ENCODE measurements at places on chromosomes 7 and 10. TPM values are rescaled to one million over a fixed set of nuclear protein-coding genes. Genes with fewer than 3 reads are reported as not detected.

NCF1 gene
- 2.4 TPM for total RNA-seq

DNA sequence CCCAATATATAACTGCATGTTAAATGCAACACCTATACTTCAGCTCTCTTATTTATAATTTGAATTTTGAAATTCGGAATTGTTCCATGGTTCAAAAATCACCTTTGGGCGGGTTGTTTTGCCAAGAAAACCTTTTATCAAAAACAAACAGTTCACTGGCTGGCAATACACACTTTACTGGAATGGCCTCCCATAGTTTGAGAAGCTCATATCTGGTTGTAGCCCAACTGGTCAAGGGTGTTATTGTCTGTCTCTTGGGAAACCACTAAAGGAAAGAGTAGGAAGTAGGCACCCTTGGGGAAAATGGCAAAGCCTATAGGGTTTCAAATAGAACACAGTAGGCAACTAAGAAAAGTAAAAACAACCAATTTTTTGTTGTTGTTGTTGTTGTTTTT lies 117.9 kb downstream of the HIPK2 start:
- H3K4me3 ChIP-seq: no peak overlapping the region
- H3K36me3 ChIP-seq: no peaks in the 10 kb centered on the region
- H3K4me1 ChIP-seq: peaks cover 26% of the 10 kb centered on the region

GDF10 gene
- total RNA-seq: 1.5 TPM

DNA sequence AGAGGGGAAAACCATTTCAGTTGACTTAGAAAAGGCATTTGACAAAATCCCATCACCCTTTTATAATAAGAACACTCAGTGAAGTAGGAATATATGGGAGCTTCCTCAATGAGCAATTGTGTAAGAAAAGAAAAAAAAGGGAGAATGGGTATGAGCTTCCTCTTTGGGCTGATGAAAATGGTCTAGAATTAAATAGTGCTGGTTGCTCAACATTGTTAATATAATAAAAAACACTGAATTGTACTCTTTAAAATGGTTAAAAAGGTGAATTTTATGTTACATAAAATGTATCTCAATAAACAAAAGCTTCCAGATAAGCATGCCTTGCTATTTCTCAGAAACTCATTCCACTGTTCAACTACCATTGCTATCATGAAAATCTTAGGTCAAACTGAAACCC lies 40.6 kb downstream of the LRRC17 start:
- no peak overlapping the region for H3K27ac ChIP-seq
- DNase-seq: no peak
- H3K4me3 ChIP-seq: no peak overlapping the region
- H3K4me1 ChIP-seq: no peaks in the 10 kb centered on the region
- peaks cover 7% of the 10 kb centered on the region for H3K36me3 ChIP-seq

DNA sequence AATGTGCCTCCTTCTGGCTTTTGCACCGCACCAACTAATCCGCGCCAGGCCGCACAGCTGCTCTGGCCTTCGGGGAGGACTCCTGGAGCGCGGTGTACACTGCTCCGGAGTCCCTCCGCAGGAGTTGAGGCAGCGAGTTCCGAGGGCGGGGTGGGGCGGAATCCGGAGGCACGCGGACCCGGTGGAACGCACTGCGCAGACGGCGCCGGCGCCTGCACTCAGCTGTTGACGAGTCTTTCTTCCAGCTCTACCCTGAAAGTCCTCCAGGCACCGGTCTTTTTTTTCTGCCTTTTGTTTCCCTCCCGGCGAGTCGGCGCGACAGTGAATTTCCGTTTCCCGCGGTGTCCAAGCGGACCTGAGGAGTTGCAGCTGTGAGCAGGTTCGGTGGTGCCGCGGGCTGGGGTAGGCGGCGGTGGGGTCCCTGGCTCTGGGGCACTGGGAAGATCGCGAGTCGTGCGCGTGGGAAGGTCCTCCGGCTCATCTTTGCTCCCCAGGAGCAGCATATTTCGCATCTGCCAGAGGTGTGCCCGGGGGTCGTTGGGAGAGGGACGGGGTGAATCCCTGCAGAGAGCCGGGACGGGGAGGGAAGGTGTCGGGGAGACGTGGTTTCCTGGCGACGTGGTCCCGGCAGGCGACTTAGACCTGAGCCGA lies 44.1 kb downstream of the SFTPD start:
- no peak overlapping the region for H3K27ac ChIP-seq
- H3K36me3 ChIP-seq: no peaks in the 10 kb centered on the region
- H3K4me1 ChIP-seq: peaks cover 13% of the 10 kb centered on the region
- peak; percentile 61 for DNase-seq
- H3K27me3 ChIP-seq: peaks cover 49% of the 10 kb centered on the region

SPAM1 gene
- total RNA-seq: not detected

- H3K27ac ChIP-seq: no peak overlapping the region
- H3K4me1 ChIP-seq: no peaks in the 10 kb centered on the region
- H3K27me3 ChIP-seq: peaks cover 5% of the 10 kb centered on the region
- H3K36me3 ChIP-seq: no peaks in the 10 kb centered on the region
- DNase-seq: no peak
These were observed 63.2 kb upstream of the AMPH start for GRCh38 chr7:38694326-38694725.

DNA sequence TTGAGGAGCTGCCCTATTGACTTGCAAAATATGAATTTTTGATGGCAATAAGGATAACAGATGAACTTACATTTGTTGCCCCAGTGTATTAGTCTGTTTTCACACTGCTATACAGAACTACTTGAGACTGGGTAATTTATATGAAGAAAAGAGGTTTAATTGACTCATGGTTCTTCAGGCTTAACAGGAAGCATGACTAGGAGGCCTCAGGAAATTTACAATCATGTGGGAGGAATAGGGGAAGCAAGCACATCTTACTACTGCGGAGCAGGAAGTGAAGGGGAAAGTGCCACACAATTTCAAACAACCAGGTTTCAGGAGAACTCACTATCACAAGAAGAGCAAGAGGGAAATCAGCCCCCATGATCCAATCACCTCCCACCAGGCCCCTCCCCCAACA lies 57.9 kb downstream of the ZNF22 start:
- H3K4me1 ChIP-seq: peaks cover 4% of the 10 kb centered on the region
- no peak for DNase-seq
- no peak overlapping the region for H3K27ac ChIP-seq
- H3K4me3 ChIP-seq: no peak overlapping the region
- H3K36me3 ChIP-seq: no peaks in the 10 kb centered on the region

GRCh38 chr7:25481891-25482290 lies 253.6 kb upstream of the NPVF start:
- H3K4me3 ChIP-seq: no peak overlapping the region
- no peak overlapping the region for H3K27ac ChIP-seq
- no peaks in the 10 kb centered on the region for H3K36me3 ChIP-seq
- no peaks in the 10 kb centered on the region for H3K4me1 ChIP-seq

CRYGN gene
- total RNA-seq: 0.16 TPM

DNA sequence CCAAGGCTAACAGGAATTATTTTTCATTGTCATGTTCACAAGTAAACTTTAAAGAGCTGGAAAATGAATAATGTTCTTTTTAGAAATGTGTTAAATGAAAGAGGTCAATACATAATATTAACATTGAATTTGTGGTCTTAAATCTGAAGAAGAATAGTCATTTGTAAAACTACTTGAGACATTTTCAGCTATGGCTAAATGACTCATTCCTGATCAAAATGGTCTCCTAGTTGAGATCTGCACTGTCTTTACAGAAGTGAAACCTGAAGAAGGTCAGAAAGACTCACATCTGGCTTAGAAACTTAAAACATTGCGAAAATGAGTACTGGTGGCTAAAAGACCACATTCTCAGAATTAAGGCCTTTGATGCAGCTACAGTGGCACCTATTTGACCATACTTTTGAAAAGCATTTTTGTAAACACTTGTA lies 5.9 kb downstream of the PIK3CG start:
- H3K27ac ChIP-seq: peak overlapping the region; percentile 76
- no peaks in the 10 kb centered on the region for H3K27me3 ChIP-seq
- no peak for DNase-seq
- H3K4me1 ChIP-seq: peaks cover 74% of the 10 kb centered on the region
- peak overlapping the region; percentile 48 for H3K4me3 ChIP-seq

DNA sequence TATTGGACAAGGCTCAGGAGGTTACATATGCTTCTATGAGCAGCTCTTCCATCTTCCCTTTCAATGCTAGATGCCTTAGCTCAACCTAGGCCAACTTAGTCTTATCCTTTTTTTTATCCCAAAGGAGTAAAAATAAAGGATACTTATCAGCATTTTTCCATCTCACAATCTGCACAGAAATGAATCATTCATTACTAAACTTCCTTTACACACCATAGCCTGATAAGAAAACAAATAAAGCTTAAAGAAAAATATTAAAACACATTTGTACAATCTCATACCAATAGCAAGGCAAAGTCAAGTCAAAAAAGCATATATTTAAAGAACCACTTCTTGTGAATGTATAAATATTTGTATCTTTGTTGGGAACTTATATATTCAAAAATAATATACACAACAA lies 407.4 kb downstream of the GRM8 start:
- DNase-seq: no peak
- no peak overlapping the region for H3K27ac ChIP-seq
- H3K4me1 ChIP-seq: no peaks in the 10 kb centered on the region

PLAU gene
- 0.41 TPM for total RNA-seq

- peaks cover 8% of the 10 kb centered on the region for H3K36me3 ChIP-seq
- no peaks in the 10 kb centered on the region for H3K27me3 ChIP-seq
- peaks cover 8% of the 10 kb centered on the region for H3K4me1 ChIP-seq
- DNase-seq: no peak
These were observed 59.8 kb downstream of the DNAJC1 start for GRCh38 chr10:21943633-21944265.

CLRN3 gene
- total RNA-seq: not detected

GRCh38 chr10:33293076-33293475 lies 41.4 kb downstream of the NRP1 start:
- H3K36me3 ChIP-seq: no peaks in the 10 kb centered on the region
- H3K4me1 ChIP-seq: no peaks in the 10 kb centered on the region
- no peak for DNase-seq
- peaks cover 8% of the 10 kb centered on the region for H3K27me3 ChIP-seq
- no peak overlapping the region for H3K4me3 ChIP-seq

DNA sequence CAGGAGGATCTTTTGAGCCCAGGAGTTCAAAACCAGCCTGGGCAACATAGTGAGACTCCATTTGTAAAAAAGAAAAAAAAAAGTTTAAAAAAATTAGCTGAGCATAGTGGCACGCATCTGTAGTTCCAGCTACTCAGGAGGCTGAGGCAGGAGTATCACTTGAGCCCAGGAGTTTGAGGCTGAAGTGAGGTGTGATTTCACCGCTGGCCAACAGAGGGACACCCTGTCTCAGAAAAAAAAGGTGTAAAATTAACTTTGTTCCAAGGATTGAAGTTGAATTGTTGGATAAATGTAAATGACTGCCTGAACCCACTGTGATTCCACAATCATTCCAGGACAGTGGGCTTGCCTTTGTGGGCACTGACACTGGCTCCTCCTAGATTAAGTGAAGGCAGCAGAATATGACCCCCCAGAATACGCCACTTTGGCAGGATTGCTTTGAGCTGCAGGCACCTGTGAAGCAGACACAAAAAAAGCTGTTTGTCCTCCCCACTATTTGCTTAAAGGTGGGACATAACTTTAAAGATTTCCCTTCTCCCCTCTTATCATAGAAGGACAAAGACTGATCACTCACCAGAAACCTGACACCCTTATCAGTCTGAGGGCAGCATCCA lies 57.2 kb upstream of the FOXI2 start:
- H3K4me3 ChIP-seq: no peak overlapping the region
- H3K4me1 ChIP-seq: no peaks in the 10 kb centered on the region
- DNase-seq: no peak
- H3K36me3 ChIP-seq: no peaks in the 10 kb centered on the region
- H3K27ac ChIP-seq: no peak overlapping the region

GRCh38 chr7:2517678-2518507 lies 1.7 kb upstream of the LFNG start:
- H3K36me3 ChIP-seq: peaks cover 13% of the 10 kb centered on the region
- no peaks in the 10 kb centered on the region for H3K27me3 ChIP-seq
- DNase-seq: peak; percentile 30
- H3K4me1 ChIP-seq: peaks cover 30% of the 10 kb centered on the region
- H3K27ac ChIP-seq: no peak overlapping the region
- H3K4me3 ChIP-seq: peak overlapping the region; percentile 57

INSYN2A gene
- total RNA-seq: not detected

DNA sequence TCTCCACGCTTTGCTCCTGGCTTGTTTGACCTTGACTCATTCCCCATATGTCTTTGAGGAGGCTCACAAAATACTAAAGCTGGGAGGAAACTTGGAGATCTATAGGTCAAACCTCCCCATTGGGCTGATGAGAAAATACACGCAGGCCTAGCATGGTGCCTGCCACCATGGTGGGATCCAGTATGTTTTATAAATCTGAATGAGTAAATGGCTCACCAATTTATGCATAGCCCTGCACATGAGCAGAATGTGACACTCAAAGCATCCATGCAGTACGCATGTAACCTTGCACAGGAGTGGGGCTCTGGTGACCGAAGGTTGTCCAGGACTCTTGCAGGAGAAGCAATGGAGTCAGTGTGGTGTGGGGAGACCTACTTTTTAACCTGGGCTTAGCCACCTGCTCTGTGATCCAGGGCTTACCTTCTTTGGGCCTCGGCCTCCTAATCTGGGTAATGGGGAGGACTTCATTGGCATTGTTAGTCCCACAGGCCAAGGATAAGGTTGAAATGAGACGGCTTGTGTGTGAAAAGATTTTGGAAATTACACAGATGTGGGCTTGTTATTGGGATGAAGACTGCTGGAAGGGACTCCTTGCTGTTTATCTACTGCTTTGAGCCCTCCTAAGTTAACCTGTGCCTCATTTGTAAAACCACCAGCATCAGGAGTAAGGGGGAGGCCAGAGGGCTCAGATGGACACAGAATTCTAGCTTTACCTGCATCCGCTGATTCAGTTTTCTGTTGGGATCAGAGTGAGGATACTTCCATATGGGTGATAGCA lies 58.4 kb downstream of the ADCYAP1R1 start:
- no peaks in the 10 kb centered on the region for H3K36me3 ChIP-seq
- peaks cover 3% of the 10 kb centered on the region for H3K27me3 ChIP-seq
- DNase-seq: no peak
- no peak overlapping the region for H3K27ac ChIP-seq
- H3K4me1 ChIP-seq: no peaks in the 10 kb centered on the region
- no peak overlapping the region for H3K4me3 ChIP-seq

Measured in activated CD8-positive, alpha-beta T cell treated with anti-CD3 and anti-CD28 coated beads for 36 hours (primary cell).